Naive B cell (primary cell): ENCODE measurements at places on chromosomes 13 and 19.

GRCh38 chr13:101709952-101710351, 257.5 kb downstream of the ITGBL1 start:
- DNase-seq = no peak
- no peak overlapping the region for H3K4me3 ChIP-seq
- H3K36me3 ChIP-seq = no peaks in the 10 kb centered on the region
- no peak overlapping the region for H3K27ac ChIP-seq

GRCh38 chr13:42893214-42893671, 98.8 kb downstream of the EPSTI1 start:
- no peak for DNase-seq
- no peak overlapping the region for H3K4me3 ChIP-seq
- H3K27ac ChIP-seq = no peak overlapping the region
- no peaks in the 10 kb centered on the region for H3K27me3 ChIP-seq

DNA sequence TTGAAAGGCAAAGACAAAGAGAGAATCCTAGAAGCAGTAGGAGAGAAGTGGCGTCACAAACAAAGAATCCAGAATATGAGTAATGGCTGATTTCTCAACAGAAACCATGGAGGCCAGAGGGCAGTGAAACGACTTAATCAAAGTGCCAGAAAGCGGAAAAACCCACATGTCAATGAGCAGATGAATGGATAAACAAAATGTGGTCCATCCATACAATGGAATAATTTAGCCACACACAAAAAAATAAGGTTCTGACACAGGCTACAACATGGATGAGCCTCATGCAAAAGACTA, 52.2 kb upstream of the RANBP3 start:
- H3K36me3 ChIP-seq = no peaks in the 10 kb centered on the region
- DNase-seq = no peak
- no peaks in the 10 kb centered on the region for H3K27me3 ChIP-seq
- no peak overlapping the region for H3K27ac ChIP-seq

GRCh38 chr19:2507109-2507508, 31.2 kb downstream of the GADD45B start:
- DNase-seq = peak; percentile 69
- no peaks in the 10 kb centered on the region for H3K27me3 ChIP-seq
- H3K27ac ChIP-seq = peak overlapping the region; percentile 95
- H3K36me3 ChIP-seq = no peaks in the 10 kb centered on the region
- H3K4me1 ChIP-seq = peaks cover 24% of the 10 kb centered on the region

GRCh38 chr19:15418231-15418578, 583 bp downstream of the AKAP8L start:
- H3K27ac ChIP-seq = peak overlapping the region; percentile 96
- H3K4me1 ChIP-seq = peaks cover 27% of the 10 kb centered on the region
- no peaks in the 10 kb centered on the region for H3K27me3 ChIP-seq
- H3K36me3 ChIP-seq = no peaks in the 10 kb centered on the region
- H3K4me3 ChIP-seq = peak overlapping the region; percentile 100

- H3K4me3 ChIP-seq = peak overlapping the region; percentile 68
- DNase-seq = no peak
- peaks cover 73% of the 10 kb centered on the region for H3K27me3 ChIP-seq
- no peaks in the 10 kb centered on the region for H3K36me3 ChIP-seq
These were observed 45.8 kb upstream of the RCBTB2 start for GRCh38 chr13:48578516-48579164.

DNA sequence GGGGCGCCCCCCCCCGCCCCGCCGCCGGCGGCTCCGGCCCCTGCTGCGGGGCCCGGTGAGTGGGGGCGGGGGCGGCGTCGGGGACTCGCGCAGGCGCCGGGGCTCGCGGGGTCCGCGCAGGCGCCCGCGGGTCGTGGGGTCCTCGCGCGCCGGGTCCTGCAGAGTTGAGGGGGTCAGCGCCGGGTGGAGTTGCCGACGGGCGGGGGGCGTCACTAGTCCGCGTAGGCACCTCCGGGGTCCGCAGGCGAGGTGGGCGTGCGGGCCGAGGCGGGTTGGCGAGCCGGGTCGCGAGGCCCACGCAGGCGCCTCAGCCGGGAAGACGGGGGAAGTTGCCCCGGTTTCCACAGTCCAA, 365 bp downstream of the PPP6R1 start:
- DNase-seq = no peak
- H3K27ac ChIP-seq = peak overlapping the region; percentile 98
- peaks cover 57% of the 10 kb centered on the region for H3K4me1 ChIP-seq
- peak overlapping the region; percentile 99 for H3K4me3 ChIP-seq
- H3K36me3 ChIP-seq = no peaks in the 10 kb centered on the region
- H3K27me3 ChIP-seq = no peaks in the 10 kb centered on the region

DNA sequence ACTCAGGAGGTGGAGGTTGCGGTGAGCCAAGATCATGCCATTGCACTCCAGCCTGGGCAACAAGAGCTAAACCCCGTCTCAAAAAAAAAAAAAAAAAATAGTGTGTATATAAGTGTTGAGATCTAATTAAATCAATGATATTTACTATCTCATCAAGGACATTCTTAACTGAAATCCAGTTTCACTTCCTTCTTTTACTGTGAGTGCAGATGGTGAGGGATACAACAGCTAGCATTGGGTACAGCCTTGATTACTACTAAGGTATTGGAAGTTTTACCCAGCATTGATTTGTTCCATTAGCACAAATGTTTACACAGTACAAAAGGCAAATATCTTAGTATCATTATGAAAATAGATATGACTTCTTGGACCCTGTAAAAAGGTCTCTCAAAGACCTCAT, 546.6 kb downstream of the KCTD12 start:
- no peaks in the 10 kb centered on the region for H3K36me3 ChIP-seq
- H3K4me3 ChIP-seq = peak overlapping the region; percentile 65
- no peaks in the 10 kb centered on the region for H3K27me3 ChIP-seq
- DNase-seq = peak; percentile 11
- no peaks in the 10 kb centered on the region for H3K4me1 ChIP-seq
- no peak overlapping the region for H3K27ac ChIP-seq

GRCh38 chr19:33343859-33344572, 29.5 kb upstream of the CEBPG start:
- no peaks in the 10 kb centered on the region for H3K36me3 ChIP-seq
- no peaks in the 10 kb centered on the region for H3K4me1 ChIP-seq
- H3K4me3 ChIP-seq = no peak overlapping the region
- H3K27me3 ChIP-seq = peaks cover 38% of the 10 kb centered on the region
